ENCODE measurements at places on chromosomes 7 and 10.

GRCh38 chr7:99137411-99138180 lies 6.3 kb downstream of the SMURF1 start:
- peak; percentile 76 for DNase-seq

DNA sequence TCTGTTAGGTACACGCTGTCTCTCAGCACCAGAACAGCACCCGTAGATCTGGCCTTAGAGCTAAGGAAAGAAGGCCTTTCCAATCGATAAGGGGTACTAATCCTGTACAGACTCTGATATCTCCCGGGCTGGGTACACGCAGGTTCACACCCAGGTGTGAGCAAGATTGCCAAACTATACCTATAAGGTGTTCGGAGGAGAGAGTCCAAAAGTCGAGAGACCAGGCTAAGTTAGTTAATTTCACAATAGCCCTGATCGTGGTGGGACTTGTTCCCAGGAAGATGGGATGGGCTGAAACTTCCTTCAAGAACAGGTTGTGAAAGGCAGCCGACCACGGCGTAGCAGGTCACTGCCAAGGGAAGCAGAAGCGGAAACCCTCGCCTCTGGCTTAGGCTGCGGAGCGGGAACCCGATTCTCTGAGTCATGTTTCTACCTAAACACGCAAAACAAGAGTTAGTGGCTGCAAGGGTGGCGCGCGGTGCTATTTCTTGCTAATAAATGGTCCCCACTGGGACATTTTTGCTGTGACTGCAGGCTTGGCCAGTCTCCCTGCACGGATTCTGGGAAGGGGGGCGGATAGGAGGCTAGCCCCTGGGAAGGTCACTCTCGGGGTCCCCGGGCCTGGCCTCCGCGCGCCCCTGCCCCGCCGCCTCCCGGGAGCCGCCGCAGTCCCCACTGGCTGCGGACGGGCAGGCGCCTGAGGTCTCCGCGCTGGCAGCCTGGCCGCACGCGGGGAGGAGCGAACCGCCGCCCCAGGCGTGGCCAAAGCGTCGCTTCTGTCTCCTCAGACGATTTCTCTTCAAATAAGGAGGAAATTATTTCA lies 75.4 kb upstream of the PDSS1 start:
- DNase-seq, result peak; percentile 19

DNA sequence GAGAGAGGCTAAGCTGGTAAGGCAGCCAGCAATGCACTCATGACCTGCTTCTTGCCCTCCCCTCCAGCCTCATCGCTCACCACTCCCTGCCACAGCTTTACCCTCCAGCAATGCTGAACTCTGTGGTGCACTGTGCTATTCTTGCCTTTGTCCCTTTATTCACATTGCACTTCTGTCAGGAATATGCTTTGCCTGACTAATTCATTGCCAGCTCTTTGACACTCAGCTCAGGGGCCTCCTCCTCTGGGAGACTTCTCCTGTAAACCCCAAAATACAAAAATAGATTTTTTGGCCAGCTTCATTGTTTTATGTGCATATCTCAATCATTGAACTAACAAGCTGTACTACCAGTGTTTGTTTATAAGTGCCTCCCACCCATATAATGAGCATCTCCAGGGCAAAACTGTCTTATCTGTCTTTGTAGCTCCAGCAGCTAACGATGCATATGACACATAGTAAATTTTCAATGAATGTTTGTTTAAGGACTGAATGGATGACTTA lies 8.2 kb downstream of the CNNM1 start:
- DNase-seq, result no peak

GRCh38 chr10:18437486-18437885 lies 213.9 kb downstream of the NSUN6 start:
- DNase-seq, result no peak

DNA sequence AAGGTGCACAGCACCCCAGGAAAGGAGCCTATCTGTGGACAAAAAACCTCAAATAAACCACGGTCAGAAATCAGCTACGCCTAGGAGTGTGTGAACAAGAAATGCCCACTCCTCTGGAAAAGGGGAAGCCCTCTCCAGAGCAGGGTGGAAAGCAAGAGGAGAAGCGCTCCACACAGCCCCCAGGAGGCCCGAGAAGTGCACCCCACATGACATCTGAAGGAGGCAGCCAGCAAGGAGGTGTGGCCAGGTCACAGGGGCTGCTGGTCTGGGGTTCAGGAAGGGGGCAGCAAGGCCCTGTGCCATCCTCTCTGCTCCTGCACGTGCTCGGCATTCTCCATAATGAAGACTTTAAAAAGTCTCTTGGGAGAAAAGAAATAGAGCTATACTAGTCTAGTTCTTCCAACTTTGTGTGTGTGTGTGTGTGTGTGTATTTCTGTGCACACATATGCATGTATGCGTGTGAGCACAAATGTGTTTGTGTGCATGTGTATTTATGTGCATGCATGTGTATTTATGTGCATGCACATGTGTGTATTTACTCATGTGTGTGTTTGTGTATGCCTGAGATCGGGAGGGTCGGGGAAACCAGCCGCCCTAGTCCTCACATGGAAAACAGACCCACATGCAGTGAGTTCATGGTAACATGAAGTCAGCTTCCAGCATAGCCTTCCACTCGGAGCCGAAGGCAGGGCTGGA lies 76.5 kb downstream of the TNS3 start:
- DNase-seq, result no peak

DNA sequence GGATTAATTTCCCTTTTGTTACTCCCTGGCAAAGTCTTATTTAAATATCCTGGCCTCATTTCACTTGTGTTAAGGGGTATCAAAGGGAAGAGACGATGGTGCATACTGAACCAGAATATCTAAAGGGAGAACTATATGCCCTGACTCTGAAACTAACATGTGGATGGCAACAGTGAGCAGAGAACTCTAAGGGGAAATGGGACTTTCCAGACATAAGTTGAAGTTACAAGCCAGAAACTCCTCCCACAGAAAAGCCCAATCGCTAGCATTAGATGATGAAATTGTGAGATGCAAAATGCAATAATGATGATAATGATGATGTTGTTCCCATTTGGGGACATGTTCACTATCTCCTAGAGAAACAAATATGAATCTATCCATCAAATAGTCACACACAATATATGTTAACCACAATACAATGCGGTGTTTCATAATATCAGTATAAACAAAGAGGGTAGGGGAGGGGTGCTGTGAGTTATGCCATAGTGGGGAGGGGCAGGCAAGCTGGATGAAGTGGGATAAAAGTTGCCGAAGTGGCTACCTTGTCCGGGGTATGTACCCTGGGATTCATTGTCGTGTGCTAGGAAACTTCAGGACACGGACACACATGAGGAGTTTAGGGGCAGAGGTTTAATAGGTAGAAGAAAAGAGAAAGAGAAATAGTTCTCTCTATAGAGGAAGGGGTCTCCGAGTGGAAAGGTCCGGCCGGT lies 37.1 kb downstream of the TMEM229A start:
- no peak for DNase-seq

GRCh38 chr10:6530211-6530840 lies 49.8 kb downstream of the PRKCQ start:
- DNase-seq, result no peak

- no peak for DNase-seq
Observed at GRCh38 chr7:72159911-72160310, 252.2 kb downstream of the CALN1 start.

GRCh38 chr7:66557214-66558200 lies 71.2 kb upstream of the KCTD7 start:
- no peak for DNase-seq

DNA sequence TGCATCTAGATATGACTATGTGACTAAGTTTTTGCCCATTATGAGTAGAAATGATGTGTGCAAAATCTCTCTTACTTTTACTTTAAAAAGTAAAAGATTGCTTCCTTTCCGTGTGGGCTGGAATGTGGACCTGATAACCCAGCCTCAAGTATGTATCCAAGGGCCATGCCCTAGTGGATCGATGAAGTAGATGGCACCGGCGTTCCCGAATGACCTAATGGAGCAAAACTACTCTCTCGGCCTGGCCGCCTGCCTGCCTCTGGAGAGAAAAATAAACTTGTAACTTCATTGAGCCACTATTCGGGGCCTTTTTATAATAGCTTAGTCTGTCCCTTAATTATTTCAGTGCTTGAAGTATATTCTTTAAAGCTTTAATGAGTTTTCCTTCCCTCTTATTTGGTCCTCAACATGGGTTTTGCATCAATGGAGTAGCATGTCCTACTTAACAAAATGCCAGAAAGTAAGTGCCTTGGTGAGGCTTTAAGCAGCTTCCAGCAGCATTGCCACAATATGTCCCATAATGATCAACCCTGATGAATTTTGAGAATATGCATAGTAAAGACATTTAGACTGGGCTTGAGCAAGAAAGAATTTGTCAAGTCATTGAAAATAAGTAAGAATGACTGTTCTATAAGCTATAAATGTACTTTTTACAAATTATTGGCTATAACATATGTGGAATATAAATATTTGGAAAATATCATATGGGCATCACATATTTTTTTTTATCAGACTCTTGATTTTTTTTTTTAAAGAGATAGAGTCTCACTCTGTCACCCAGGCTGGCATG lies 61.4 kb downstream of the PLXDC2 start:
- DNase-seq, result no peak

GRCh38 chr7:101362334-101363195 lies at the start of gene COL26A1:
TSS of gene COL26A1 (plus strand) at chr7:101362875. CDS start at chr7:101363033, 158 bp downstream.
- no peak for DNase-seq

DNA sequence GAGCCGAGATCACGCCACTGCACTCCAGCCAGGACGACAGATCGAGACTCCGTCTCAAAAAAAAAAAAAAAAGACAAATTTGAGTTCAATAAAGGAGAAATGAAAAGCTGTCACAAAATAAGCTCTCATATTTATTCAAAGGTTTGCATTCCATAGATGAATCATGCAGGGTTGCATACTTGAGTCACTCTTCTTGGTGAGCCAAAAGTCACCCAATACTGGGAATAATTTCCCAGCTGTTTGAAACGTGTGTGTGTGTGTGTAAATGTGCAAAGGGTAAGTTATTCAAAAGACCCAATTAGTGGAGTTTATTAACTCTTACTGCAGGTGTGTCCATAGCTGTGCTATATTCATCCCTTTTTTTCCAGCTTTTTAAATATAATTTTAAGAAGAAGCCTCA lies 297.7 kb downstream of the CCDC3 start:
- DNase-seq, result no peak

DNA sequence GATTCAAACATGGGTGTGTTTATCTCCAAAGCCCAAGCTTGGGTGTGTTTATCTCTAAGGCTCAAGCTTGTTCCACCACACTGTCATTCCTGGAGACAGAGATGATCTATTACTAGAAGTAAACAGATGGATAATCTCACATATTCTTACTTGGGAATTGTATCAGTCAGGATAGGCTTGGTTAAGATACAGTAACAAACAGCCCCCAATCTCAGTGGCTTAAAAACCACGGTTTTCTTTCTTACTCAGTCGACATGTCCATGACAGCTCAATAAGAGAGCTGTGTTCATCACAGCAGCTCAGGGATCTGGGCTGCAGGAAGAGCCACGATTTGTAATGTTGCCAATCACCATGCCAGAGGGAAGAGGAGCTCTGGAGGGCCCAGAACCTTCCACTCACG lies 38.5 kb upstream of the LOXL4 start:
- DNase-seq, result no peak

- DNase-seq, result no peak
Observed at GRCh38 chr7:81190997-81191768, 272.3 kb upstream of the SEMA3C start.

DNA sequence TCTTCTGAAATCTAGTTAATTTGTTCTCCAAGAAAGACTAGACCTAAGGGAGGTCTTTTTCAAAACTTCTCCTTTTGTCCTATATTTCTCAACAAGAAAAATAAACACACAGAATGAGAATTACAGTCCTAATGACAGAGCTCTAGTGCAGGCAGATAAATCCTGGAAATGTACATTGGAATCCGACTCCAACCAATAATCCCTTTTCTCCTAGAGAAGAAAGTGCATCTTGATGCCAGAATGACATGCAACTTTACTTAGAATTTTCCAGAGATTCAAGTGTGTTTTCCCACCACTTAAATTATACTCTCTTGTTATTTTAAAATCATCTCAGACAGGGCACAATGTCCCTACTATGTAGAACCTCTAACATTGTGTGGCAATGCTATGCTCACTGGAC lies 68.2 kb downstream of the MET start:
- no peak for DNase-seq

DNA sequence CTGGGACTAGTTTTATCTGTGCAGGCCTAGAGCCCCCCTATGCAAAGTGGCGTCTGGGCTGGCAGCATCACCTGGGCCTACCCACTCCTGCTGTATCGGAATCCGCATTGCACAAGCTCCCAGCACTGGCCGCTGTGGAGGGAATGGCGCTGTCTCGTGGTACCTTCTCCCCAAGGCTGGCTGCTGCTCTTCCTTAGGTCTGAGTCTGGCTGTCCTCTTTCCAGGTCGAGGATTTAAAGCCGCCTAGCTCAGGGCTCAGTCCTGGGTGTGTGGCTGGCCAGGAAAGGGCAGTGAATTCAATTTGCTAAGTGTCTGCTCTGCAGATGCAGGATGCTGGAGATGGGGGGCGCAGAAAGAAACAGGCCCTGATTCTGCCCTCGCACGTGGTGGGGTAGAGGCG lies 44.7 kb downstream of the MGMT start:
- DNase-seq, result no peak

DNA sequence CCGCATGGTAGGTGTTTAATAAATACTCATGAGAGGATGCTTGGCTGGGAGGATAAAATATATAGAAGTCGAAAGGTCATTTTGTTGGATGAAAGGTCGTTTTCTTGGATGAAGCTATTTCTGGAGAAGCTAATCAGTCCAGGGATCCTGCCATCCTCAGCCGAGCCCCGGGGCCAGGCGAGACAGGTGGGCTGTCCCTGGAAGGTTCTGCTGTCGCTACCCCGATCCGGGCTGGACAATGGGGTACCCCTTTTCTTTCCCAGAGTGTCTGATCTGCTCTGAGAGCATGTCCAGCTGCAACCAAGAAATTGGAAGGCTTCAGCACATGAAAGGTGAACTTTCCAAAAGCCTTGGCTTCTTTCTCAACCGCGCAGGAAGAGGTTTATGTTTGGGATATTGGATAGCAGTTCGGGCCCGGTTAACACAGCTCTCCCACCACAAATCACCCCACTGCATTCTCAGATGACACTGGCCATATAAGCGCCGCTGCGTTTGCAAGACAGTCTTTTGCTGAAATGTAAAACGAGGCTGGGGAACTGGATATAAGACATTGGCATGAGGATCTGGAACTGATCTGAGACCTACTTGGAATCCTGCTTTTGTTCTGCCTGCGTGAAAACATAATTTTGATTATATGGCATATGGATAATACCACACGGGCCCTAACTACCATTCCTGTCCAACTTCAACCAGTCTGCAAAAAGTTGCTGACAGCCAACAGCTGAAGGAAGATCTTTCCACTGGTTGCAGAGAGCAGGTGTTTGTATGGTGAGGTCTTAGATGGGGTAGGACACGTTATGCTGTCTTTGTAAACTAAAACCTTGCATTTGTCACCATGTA lies 31.2 kb upstream of the MSRB2 start:
- DNase-seq, result no peak

- no peak for DNase-seq
Observed at GRCh38 chr10:75371010-75371409, 30.6 kb downstream of the ZNF503 start.

GRCh38 chr10:17348501-17349349 lies 105.7 kb downstream of the ST8SIA6 start:
- DNase-seq, result peak; percentile 29

- peak; percentile 54 for DNase-seq
Observed at GRCh38 chr7:106176414-106177299, 64.5 kb upstream of the SYPL1 start.

Data from left renal pelvis (tissue), 4 donors.